ENCODE measurements at places on chromosomes 6 and 20.

DNA sequence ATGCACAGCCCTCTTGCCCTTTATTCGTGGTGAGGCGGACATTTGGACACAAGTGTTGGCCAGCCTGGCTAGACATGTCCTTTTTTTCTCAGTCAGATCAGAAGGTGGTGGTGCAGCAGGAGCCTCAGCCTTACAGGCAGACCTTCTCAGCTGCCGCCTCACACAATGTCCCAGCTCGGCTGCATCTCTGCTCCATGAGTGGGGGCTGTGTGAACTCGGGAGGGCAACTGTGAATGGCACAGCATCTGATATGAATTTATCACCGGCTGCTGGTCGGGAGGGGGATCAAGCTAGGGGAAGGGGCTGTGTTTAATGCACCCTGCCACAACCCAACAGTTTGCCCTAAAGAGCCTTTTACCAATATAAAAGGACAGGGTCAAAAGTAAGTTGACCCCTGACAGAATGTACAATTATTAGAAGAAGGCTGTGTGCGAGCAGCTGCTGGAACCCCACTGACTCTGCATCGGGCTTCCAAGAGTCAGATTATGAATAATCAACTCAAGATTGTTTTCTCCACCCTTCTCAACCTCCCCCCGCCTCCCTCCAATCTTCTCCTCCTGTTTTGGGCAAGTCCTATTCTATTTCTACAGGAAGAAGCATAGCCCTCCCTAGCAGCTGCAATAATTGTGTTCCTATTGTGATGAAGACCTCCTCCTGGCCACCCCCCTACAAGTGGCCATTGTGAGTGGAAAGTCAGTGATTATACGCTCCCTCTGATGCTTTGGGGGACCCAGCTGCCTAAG, 245.2 kb downstream of the PKHD1 start:
- H3K27me3 ChIP-seq = no peaks in the 10 kb centered on the region
- no peaks in the 10 kb centered on the region for H3K4me1 ChIP-seq
- no peaks in the 10 kb centered on the region for H3K36me3 ChIP-seq

GRCh38 chr20:30168025-30168799, 1089.3 kb upstream of the DEFB115 start:
- no peak for DNase-seq

DNA sequence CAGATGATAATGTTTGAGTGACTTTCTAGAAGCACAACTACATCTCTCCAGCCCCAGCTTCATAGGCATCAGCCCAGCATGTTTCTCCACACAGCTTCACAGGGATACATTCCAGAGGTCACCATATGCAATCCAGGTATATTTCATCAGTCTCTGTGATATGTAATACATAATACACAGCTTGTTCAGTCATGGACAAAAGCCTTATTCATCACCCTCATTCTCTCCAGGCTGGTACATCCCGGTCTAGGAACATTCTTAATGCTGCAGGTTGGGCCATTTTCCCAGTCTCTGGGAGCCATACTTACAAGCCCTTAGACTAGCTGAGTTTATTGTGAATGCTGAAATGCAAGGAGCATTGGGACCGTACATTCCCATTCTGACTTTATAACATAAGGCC, 169.4 kb downstream of the TMEM200A start:
- H3K36me3 ChIP-seq = no peaks in the 10 kb centered on the region
- H3K27me3 ChIP-seq = no peaks in the 10 kb centered on the region
- no peak for DNase-seq
- no peak overlapping the region for H3K27ac ChIP-seq

- H3K27ac ChIP-seq = no peak overlapping the region
- H3K36me3 ChIP-seq = no peaks in the 10 kb centered on the region
- peaks cover 14% of the 10 kb centered on the region for H3K4me1 ChIP-seq
- H3K27me3 ChIP-seq = no peaks in the 10 kb centered on the region
These were observed 34.0 kb downstream of the CEP85L start for GRCh38 chr6:118617417-118617816.

DNA sequence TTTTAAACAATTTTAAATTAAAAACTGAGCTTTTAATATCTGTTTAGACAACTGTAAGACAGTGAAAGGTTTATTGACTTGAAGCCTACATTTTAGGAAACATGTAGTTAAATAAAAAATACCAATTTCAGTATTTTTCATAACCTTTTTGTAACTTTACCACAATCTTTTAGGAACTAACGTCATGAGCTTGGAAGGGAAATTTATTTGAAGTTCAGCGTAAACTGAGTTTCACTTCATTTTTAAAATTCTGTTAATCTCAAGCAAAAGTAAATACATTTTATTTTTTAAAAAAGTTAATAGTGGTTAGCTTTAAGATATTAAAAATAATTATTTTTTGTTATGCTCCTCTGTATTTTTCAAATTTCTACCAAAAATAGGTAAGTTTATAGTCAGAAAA, 5.5 kb downstream of the CST7 start:
- no peaks in the 10 kb centered on the region for H3K27me3 ChIP-seq
- peak overlapping the region; percentile 33 for H3K27ac ChIP-seq

DNA sequence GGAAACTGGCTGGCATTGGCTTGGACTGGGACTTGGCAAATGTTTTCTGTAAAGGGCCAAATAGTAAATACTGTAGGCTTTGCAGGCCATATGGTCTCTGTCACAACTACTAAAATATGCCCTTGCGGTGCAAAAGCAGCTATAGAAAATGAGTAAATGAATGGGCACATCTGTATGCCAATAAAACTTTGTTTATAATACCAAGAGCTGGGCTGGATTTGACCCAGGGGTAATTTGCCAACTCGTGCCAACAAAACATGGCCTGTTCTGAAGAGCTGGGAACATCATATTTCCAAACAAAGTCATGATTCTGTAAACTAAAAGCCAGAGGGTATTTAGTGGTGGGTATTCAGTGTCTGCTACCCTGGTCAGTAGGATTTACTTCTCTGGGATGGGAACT, 320.1 kb upstream of the SOX4 start:
- H3K27ac ChIP-seq = no peak overlapping the region
- no peaks in the 10 kb centered on the region for H3K27me3 ChIP-seq
- no peaks in the 10 kb centered on the region for H3K36me3 ChIP-seq
- no peak for DNase-seq
